MM.1S (cell line): ENCODE measurements at places on chromosomes 5 and 9.

DNA sequence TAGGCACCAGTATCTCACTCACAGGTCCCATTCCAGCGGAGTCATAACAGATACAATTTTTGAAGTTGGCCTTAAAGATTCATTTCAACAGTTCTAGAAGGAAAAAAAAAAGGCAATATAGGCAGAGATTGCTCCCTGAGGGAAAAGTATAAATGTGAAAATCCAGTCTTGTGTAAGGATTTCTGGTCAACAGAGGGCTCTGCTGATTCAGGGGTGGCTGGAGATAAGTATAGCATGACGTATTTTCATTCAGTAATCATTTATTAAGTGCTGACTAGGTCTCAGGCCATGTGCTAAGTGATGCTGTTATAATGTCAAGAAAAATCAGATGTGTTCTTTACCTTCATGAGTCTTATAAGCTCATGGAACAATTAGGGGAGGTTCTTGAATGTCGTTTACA is 377.3 kb upstream of the MEF2C start:
- DNase-seq, result no peak
- H3K27ac ChIP-seq, result no peak overlapping the region
- H3K4me1 ChIP-seq, result no peaks in the 10 kb centered on the region
- H3K4me3 ChIP-seq, result no peak overlapping the region
- H3K36me3 ChIP-seq, result no peaks in the 10 kb centered on the region

DNA sequence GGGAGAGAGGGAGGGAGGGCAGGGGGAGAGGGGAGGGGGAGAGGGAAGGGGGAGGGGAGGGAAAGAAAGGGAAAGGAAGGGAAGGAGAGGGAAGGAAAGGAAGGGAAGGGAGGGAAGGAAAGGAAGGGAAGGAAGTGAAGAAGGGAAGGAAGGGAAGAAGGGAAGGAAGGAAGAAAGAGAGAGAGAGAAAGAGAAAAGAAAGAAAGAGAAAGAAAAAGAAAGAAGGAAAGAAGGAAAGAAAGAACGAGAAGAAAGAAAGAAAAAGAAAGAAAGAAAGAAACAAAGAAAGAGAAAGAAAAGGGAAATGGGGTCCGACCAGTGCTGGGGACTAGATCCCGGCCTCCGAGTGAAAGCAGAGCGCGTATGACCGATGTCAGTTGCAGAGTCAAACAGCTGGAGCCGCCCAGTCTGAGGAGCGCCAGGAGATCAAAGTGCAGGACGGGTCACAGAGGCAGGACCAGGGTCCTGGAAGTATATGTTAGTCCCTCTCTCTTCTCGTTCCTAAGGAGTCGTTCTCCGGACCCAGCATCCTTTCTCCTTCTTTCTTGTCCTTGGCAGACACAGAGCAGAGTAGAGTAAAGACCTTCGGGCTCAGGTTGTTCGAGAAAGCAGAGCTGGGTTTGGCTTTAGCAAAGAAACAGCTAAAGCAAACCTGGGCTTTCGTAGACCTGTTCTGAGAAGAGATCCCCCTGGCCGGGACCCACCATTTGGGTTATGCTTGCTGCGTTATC is 305.4 kb upstream of the MSX2 start:
- peak overlapping the region; percentile 49 for H3K4me3 ChIP-seq
- H3K36me3 ChIP-seq, result no peaks in the 10 kb centered on the region
- no peaks in the 10 kb centered on the region for H3K27me3 ChIP-seq
- H3K4me1 ChIP-seq, result no peaks in the 10 kb centered on the region

GRCh38 chr9:79731171-79731890 is 159.6 kb downstream of the TLE4 start:
- no peaks in the 10 kb centered on the region for H3K4me1 ChIP-seq
- DNase-seq, result no peak
- H3K36me3 ChIP-seq, result no peaks in the 10 kb centered on the region
- H3K4me3 ChIP-seq, result no peak overlapping the region
- no peak overlapping the region for H3K27ac ChIP-seq

DNA sequence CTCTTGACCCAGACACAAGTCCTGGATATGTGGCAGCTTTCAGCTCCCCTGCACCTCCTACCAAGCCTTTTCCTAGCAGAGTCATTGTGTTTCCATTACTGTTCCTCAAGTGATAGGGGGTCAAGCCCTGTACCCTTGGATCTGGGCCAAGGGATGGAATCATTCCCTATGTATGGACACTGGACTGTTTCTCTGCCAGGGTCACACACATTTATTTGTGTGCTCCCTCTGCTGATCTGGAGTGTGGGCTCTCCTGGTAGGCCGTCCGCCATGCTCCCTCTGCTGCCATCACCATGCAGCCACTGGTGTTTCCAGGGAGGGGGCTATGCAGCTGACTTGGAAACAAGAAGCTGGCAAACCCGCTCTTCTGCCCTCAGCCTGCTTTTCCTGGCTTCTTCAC is 9.5 kb downstream of the GM2A start:
- no peak overlapping the region for H3K27ac ChIP-seq
- no peaks in the 10 kb centered on the region for H3K4me1 ChIP-seq
- H3K4me3 ChIP-seq, result no peak overlapping the region
- H3K27me3 ChIP-seq, result no peaks in the 10 kb centered on the region
- no peaks in the 10 kb centered on the region for H3K36me3 ChIP-seq
- DNase-seq, result no peak

- H3K27me3 ChIP-seq, result no peaks in the 10 kb centered on the region
- H3K4me1 ChIP-seq, result no peaks in the 10 kb centered on the region
- no peak for DNase-seq
- H3K27ac ChIP-seq, result no peak overlapping the region
- no peak overlapping the region for H3K4me3 ChIP-seq
- no peaks in the 10 kb centered on the region for H3K36me3 ChIP-seq
These were observed 147.3 kb downstream of the TLE4 start for GRCh38 chr9:79719021-79719420.

DNA sequence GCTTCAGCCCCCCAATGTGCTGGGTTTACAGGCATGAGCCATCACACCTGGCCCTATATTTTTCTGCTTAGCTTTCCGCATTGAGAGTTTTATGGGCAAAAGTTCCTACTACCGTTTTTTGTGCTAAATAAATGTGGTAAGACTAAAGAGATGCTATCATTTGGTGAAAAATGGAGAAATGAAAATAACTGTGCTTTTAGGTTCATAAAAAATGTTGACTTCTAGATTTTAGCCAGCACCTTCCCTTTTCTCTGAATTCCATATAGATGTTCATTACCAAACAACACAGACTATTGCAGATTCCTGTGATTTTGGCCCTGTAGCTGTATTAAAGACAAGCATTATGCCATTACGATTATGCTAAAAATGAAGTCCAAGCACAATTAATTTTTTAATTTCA is 72.0 kb upstream of the CTSL start:
- H3K27me3 ChIP-seq, result no peaks in the 10 kb centered on the region
- no peak for DNase-seq
- no peaks in the 10 kb centered on the region; the same call in 1 of the 2 replicates for H3K36me3 ChIP-seq
- H3K4me1 ChIP-seq, result no peaks in the 10 kb centered on the region

GRCh38 chr5:98173334-98173733 is 600.1 kb upstream of the RGMB start:
- no peak for DNase-seq
- H3K36me3 ChIP-seq, result no peaks in the 10 kb centered on the region
- H3K27ac ChIP-seq, result no peak overlapping the region
- H3K4me3 ChIP-seq, result no peak overlapping the region
- no peaks in the 10 kb centered on the region for H3K4me1 ChIP-seq

DNA sequence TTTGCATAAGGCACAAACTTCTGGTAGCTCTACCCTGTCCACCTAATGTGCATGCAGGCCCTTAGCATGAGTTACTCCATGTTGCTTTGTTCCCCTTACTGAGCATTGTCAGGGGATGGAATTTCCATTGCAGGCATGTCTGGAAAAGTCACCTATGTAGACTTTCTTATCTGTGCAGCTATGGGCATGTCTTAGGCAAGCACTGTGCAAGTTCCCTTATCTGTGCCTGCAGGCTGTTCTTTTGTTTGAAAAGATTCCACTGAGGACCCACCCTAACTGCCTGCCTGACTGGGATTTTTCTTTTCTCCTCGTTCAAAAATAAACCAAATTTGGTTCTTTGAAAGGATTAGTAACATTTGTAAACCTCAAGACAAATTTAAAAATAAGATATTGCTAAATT is 587.0 kb downstream of the CDH18 start:
- H3K4me1 ChIP-seq, result no peaks in the 10 kb centered on the region
- H3K36me3 ChIP-seq, result no peaks in the 10 kb centered on the region
- H3K4me3 ChIP-seq, result no peak overlapping the region
- no peak for DNase-seq
- H3K27me3 ChIP-seq, result no peaks in the 10 kb centered on the region
- no peak overlapping the region for H3K27ac ChIP-seq

DNA sequence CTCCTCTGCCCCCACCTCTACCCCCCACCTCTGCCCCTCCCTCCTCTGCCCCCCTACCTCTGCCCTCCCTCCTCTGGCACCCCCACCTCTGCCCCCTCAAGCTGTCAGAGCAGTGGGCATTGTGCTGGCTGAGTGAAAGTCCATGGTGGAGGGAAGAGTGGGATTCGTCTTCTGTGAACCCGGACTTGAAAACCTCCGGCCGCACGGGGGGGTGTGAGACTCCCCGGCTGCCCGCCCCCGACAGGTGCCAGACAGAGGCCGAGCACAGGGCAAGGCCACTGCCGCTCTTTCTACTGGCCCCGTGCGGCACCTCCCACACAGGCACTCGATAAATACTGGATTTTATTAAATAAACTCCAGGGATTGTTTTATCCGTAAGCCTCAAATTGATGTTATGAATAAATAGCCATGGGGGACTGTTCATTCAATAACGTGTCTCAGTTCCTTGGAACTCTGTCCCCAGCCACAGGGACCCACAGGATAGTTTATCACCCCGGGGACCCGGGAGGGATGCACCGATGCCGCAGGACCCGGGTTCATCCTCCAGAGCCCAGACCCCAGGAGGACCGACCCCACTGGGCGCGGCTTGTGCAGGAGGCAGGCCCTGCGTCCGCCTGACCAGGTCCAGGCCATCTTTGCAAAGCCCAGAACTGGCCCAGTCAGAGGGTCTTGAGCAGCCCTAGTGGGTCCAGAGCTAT is 2.6 kb upstream of the QRFP start:
- H3K27ac ChIP-seq, result no peak overlapping the region
- H3K27me3 ChIP-seq, result peaks cover 81% of the 10 kb centered on the region
- no peaks in the 10 kb centered on the region for H3K4me1 ChIP-seq

- H3K4me3 ChIP-seq, result no peak overlapping the region
- no peaks in the 10 kb centered on the region for H3K4me1 ChIP-seq
- no peak overlapping the region for H3K27ac ChIP-seq
- no peaks in the 10 kb centered on the region for H3K36me3 ChIP-seq
These were observed 8.7 kb downstream of the PROP1 start for GRCh38 chr5:177987326-177987725.

- H3K36me3 ChIP-seq, result no peaks in the 10 kb centered on the region
- no peak for DNase-seq
- no peak overlapping the region for H3K4me3 ChIP-seq
- H3K4me1 ChIP-seq, result no peaks in the 10 kb centered on the region
These were observed 56.6 kb upstream of the IFNK start for GRCh38 chr9:27467486-27467885.

DNA sequence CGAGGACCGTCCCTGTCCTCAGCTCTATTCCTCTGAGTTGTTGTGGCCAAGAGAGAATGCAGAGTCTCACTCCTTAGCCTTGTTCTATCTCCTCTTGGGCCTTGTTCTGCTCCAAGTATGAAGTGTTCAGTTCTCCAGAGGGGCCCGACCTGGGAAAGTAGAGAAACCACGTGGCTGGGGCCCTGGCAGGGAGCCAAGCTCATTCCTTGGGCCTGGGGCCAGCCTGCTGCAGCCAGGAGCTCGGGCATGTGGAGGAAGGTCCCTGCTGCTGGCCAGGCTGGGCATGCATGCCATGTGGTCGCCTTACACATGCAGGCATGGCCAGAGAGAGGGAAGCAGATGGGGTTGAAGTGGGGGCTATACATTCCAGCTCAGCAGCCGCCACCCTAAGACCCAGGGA is 60.7 kb downstream of the COL27A1 start:
- H3K4me1 ChIP-seq, result no peaks in the 10 kb centered on the region
- H3K27ac ChIP-seq, result no peak overlapping the region
- no peaks in the 10 kb centered on the region for H3K27me3 ChIP-seq
- H3K36me3 ChIP-seq, result no peaks in the 10 kb centered on the region

GRCh38 chr5:132132138-132132537 is 58.5 kb downstream of the CSF2 start:
- H3K4me3 ChIP-seq, result no peak overlapping the region
- H3K4me1 ChIP-seq, result peaks cover 6% of the 10 kb centered on the region; the same call in 1 of the 2 replicates
- DNase-seq, result no peak
- no peaks in the 10 kb centered on the region for H3K36me3 ChIP-seq

DNA sequence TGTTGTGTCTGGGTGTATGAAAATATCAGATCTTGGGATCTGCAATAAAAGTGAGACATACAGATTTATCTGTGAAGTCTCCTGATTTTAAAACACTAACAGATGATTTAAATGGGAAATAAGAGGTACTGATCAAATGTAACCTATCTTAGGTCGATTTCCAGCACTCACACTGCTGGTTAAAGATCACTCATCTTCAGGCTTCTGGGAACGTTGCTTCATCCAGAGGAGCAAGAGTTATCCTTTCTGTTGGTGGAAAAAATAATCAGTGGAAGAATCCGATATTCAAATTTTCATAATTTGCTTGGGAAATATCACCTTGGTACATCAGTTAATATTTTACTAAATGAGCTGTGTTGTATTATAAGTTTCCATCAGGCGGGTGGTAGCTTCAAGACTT is 876.8 kb upstream of the WWC1 start:
- H3K4me1 ChIP-seq, result no peaks in the 10 kb centered on the region
- DNase-seq, result no peak
- no peaks in the 10 kb centered on the region for H3K36me3 ChIP-seq
- no peak overlapping the region for H3K27ac ChIP-seq

- H3K36me3 ChIP-seq, result no peaks in the 10 kb centered on the region
- H3K4me3 ChIP-seq, result no peak overlapping the region
- H3K4me1 ChIP-seq, result no peaks in the 10 kb centered on the region
- H3K27me3 ChIP-seq, result no peaks in the 10 kb centered on the region
These were observed 56.7 kb upstream of the RPS23 start for GRCh38 chr5:82334856-82335255.

DNA sequence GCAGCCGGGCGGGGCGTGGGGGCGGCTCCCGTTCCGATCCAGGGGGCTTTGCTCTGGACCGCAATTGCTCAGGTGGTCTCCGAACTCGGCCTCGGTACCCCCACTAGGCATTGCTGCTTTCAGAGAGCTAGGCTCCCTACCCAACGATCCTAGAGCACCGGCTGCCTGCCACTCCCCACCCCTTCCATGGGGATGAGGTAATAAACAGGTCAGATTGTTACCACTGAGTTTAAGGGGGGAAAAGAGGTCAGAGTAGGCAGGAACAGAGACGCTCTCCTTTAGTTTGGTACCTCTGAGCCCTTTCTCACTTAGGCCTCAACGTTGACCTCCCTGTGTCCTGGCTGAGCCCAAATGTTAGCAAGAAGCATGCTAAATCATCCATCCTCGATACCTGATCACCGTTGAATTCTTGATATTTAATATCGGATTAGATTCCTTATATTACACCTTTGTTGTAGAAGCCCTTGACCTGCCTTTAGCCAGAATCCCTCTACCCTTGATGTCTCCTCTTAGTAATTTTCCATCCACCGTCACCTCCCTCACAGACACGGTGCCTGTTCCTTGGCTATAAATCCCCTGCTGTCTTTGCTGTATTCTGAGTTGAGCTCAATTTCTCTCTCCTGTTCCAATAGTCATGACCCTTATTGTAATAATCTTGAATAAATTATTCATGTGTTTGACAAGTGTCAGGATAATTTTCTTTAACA is 588 bp upstream of the PLPP1 start:
- H3K27me3 ChIP-seq, result no peaks in the 10 kb centered on the region
- DNase-seq, result no peak
- peak overlapping the region; percentile 90 for H3K4me3 ChIP-seq
- no peak overlapping the region for H3K27ac ChIP-seq

GRCh38 chr5:75558981-75559632 is 47.4 kb downstream of the POLK start:
- no peaks in the 10 kb centered on the region for H3K27me3 ChIP-seq
- no peaks in the 10 kb centered on the region for H3K4me1 ChIP-seq
- DNase-seq, result no peak
- H3K27ac ChIP-seq, result no peak overlapping the region
